ENCODE measurements at places on chromosomes 1 and 21.

GRCh38 chr1:231046730-231047395, 6.8 kb upstream of the FAM89A start:
- DNase-seq = no peak

GRCh38 chr1:72567521-72567920, 285.2 kb upstream of the NEGR1 start:
- no peak for DNase-seq

GRCh38 chr1:198270273-198270828, 113.6 kb downstream of the NEK7 start:
- no peak for DNase-seq

DNA sequence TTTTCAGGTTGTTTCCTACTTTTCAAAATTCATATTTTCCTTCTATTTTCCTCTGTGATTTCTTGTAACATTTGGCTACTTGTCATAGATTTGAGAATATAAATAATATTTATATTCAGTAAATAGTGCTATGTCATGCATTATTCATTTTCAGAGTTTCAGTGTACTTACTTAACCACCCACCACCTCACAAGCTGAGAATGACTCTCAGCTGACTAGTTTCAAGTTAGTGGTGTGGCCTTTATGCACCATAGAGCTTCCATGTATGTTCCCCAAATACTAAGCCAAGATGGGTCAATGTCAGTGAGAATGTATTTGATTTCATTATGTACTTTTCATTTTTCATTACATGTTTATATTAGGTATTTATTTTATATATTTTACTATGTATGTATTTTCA, 56.9 kb upstream of the RGS1 start:
- no peak for DNase-seq

DNA sequence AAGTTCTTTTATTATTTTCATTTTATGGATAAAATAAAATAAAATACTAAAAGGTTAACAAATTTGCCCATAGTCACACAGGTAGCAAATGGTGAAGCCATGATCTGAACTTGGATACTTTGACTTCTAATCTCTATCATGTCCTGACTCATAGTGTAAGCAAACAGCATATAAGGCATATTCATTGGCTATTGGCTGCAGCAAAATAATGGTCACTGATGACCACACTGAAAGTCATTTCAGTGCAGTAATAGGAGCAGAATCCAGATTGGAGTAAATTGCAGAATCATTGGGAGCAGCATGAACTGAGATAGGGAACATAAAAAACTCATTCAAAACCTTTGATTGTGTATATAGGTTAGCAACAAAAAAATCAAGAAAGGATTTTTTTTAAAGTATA, 262.9 kb downstream of the PLA2G4A start:
- DNase-seq = no peak

- no peak for DNase-seq
Measured at GRCh38 chr1:175702079-175702795, 41.2 kb downstream of the TNR start.

GRCh38 chr1:38141483-38141882, 94.9 kb upstream of the POU3F1 start:
- DNase-seq = no peak

- no peak for DNase-seq
Measured at GRCh38 chr1:63645317-63645716, 52.1 kb downstream of the PGM1 start.

DNA sequence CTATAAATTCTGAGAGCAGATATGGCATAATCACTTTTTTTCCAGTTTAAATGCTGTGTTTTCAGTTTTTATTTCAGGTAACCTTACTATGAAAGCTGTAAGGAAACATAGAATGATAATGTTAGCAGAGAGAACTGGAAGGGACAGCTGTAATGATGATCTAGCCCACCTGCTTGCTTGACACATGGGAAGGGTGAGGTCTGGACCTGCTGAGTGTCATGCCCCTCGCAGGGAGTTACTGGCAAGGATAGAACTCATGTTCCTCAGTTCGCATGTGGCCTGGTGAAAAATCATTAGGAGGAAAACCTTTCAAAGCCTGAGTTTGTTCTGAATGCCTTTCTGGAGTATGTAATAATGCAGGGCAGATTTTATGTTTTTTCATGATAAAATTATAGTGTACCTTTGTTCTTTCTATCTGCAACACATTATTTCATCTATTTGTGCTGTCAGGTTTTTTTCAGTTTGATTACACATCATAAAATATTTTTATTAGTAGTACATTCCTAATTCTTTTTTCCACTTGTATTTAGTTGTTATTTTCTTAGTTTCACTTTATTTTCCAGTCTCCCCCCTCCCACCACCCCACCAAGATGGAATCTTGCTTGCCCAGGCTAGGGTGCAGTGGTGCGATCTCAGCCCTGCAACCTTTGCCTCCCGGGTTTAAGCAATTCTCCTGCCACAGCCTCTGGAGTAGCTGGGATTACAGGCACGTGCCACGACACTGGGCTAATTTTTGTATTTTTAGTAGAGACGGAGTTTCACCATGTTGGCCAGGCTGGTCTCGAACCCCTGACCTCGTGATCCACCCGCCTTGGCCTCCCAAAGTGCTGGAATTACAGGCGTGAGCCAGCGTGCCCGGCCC, 8.0 kb downstream of the DDI2 start:
- no peak for DNase-seq

- no peak for DNase-seq
Measured at GRCh38 chr21:43190544-43190943, 21.7 kb downstream of the CRYAA start.

DNA sequence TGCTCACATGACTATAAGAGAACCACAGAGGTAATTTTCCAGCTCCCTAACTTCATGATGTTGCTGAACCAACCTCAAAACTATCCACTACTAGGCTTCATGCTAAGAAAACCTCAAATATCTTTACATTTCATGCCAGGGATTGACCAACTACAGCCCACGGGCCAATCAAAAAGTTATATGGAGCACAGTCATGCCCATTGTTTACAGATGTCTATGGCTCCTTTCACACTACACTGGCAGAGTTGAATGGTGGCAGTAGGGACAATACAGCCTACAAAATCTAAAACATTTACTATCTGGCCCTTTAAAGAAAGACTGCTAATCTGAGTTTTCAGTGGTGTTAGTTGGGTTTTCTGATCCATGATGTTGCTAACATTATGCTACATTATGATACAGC, 154.8 kb downstream of the TM2D1 start:
- DNase-seq = no peak

DNA sequence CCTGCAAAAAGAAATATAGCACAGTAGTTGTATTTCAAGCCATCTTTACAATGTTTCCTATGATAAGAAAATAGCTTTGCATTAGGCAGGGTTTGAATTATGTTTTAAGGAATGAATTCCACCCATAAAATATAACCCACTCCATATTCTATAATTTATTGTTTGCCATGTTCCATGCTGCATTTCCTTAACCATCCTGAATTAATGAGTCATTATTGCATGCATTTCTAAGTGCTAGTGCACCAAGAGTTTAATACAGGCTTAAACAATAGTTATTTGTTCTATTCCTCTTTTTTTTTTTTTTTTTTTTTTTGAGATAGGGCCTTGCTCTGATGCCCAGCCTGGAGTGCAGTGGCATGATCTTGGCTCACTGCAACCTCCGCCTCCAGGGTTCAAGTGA, 45.2 kb downstream of the MIGA1 start:
- DNase-seq = no peak

GRCh38 chr1:190847166-190847565, 369.5 kb upstream of the BRINP3 start:
- DNase-seq = no peak

- DNase-seq = no peak
Measured at GRCh38 chr1:60859111-60859510, 223.2 kb upstream of the NFIA start.

DNA sequence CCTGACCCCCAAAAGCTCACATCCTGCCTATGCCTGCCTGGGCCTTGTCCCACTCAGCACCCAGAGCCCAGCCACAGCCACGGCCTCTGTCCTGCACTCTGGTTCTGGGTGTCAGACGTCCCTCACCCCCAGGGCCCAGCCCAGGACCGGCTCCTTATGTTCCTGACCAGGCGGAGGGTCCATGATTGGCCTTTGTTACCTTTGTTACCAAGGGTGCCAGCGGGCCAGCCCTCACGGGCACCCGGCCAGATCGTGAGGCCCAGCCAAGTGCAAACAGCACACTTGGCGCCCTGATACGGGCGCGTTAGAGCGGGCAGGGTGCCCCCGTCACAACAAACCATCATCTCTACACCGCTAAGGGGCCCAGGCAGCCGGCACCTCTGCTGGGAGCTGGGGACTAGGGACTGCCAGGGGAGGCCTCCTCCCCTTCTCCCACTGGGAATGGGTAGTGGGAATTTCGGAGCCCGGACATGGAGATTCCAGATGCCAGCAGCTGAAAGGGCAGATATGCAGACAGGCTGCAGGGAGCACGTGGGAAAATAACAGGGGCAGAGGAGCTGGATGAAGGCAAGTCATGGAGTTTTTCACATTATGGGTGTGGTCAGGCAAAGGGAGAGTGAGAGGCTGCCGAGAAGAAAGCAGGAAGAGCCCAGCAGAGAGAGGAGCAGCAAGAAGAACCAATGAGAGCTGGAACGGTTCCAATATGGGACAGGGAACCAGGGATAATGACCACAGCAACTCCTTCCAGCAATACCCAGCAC, 22.1 kb downstream of the HSPG2 start:
- DNase-seq = no peak

DNA sequence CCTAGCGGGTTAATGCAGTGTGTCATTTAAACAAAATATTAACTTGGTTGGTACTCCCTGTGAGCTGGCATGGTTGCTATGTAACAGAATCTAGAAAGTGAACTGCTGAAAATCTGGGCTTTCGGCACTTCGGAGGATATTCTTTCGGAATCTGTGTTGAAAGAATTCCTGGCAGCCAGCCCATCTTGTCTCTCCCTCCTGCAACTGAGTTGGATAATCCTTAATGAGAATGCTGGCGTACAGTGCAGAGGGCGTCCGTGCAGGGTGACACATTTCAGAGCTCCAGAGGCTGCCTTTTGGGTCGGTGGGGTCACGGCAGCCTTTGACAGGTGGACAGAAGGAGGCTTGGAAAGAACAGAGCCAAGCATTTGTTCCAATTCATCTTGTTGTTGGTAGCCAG, 3.7 kb downstream of the KAZN start:
- DNase-seq = no peak

- DNase-seq = no peak
Measured at GRCh38 chr1:41807390-41807789, 111.3 kb downstream of the HIVEP3 start.

DNA sequence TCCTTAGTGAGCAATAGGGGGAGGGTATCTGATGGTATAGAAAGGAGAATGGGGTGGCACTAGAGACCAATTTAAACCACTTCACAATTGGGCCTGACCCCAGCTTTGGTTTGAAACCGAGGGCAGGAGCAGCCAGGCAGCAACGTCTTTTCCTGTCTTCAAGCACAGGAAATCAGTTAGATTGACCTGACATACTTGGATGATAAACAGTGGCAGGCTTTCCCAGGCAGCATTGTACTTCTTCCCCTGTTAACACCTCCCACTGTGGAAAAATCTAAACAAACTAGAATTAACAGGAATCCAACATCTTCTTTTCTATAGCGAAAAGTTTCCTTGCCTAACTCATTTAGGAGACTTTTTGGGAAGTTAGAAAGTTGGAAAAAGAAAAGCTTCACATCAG, 40.6 kb downstream of the SELL start:
- no peak for DNase-seq

DNA sequence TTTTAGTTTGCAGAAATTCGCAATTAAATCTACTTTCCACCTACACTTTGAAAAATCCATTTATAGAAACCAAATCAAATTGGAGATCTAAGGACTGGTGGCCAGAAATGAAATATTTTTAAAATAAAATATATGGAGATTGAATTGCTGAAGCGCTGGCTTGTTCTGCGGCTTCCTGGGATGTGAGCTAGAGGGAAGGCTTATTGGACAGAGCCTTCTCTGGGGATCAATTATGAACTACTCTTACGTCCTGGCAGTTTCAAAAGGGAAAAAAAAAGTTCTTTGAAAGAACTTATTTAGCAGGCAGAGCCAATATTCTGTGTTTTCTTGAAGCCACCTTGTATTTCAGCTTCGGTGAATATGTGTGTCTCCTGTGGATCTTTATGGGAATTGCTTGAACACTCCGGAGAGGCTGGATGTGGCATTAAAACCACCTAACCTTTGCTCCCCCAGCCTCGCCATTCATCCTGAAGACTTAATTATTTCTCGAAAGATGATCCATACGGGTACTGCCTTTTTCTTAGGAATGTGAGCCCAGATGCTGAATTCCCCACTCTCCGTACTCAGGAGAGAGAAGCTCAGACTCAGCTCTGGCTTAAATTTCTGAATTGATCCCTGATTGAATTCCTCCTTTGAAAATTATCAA, 478.9 kb upstream of the VAMP3 start:
- no peak for DNase-seq

- DNase-seq = no peak
Measured at GRCh38 chr21:27425574-27425973, 458.7 kb upstream of the ADAMTS5 start.

GRCh38 chr1:187481581-187482148, 652.9 kb downstream of the PLA2G4A start:
- DNase-seq = no peak

DNA sequence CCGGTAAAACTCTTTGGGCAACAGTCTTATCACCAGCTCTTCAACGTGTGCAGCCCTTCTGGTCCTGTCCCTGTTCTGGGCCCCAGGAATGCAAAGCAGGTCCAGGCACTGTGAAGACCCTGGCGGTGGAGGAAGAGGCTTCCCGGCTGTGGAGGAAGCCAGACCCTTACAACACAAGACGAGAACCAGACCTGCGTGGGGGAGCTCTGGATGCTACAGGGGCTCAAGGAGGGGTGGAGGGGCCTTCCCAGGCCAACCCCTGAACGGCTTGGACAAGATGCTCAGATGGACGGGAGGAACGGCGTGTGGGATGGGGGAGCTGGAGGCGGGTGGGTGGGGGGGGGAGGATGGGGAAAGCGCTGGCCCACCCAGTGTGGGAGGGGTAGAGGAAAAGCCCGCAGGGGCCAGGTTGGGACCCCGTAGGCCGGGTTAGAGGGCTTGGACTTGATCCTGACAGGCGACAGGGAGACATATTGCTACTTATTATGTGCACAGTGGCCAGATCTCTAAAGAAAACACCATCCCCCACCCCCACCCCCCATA, 5.1 kb upstream of the OLIG2 start:
- no peak for DNase-seq

- no peak for DNase-seq
Measured at GRCh38 chr1:5639106-5639722, 353.0 kb downstream of the NPHP4 start.

- no peak for DNase-seq
Measured at GRCh38 chr1:30908316-30908695, 252 bp downstream of the SDC3 start.

GRCh38 chr1:43479414-43479813, 25.7 kb upstream of the HYI start:
- DNase-seq = no peak

- DNase-seq = no peak
Measured at GRCh38 chr1:73637264-73637663, 560.7 kb downstream of the LRRIQ3 start.

Data from CMK (cell line).